ENCODE measurements at places on chromosomes 16 and 17.

DNA sequence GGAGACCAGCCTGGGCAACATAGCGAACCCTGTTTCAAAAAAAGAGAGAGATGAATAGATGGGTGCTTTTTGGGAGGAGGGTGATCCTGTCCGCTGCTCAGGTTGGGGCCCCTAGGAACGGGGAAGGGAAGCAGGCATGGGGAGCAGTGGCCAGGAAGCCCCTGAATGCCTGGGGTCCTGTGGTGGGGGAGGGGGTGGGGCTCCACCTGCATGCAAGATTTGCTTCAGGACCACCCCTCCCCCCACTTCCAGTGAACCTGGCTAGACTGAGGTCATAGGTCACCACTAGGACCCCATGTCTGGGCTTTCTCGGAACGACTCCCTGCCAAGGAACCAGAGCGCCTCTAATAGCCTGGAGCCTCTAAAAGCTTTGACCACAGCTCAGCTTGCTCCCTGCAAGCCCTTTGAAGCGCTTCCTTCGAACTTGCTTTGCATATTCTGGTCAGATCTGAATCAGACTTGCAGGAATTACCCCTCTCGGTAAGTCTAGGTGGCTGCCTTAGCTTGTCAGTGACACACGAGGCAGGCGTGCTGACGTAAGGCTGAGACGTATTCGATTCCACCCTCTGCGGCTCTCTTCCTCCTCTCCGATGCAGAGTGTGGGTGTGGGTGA is 3.7 kb downstream of the SOCS3 start:
- DNase-seq, result peak; percentile 93

DNA sequence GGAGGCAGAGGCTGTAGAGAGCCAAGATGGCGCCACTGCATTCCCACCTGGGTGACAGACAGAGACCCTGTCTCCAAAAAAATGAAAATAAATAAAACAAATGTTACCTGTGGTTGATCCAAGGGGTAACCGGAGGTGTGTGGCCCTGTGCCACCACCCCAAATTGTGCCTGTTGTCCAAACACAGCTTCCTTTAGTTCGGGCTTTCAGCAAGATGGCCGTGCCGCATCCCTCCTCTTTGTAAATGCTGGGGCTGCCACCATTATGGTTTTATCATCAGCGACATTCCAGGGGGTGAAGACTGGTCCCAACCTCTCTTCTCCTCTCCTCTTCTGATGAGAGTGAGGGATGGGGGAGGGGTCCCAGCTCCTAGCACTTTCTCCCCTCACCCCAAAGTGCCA is at the start of gene C16orf92:
TSS of gene C16orf92 (plus strand) at position 312 of the 400 bp plus-strand sequence. CDS start 143 bp downstream, outside the sequence.
- no peak for DNase-seq

DNA sequence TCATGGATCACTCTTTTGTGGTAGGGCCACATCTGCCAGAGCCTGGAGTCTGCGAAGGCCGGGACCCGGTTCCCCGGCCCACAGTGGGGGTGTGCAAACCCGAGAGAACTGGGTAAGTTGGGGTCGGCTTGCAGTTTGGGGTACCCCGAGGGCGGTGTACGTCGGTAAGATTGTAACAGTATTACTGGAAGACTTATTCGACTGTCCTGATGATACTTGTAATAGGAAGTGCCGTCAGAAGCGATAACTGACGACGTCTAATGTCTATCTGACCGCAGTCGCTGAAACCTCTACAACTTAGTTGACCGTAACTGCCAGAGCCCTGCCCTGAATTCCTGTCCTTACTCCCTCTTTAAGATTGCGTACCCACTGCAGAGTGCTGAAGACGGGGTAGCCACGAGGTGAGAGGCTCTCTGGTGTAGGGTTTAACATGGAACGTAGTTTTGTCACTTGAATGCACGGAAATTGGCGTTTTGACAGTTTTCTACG is 24.0 kb downstream of the TRPV2 start:
- DNase-seq, result no peak

GRCh38 chr16:60646631-60647030 is 1389.6 kb downstream of the CDH8 start:
- no peak for DNase-seq

GRCh38 chr17:77736721-77737120 is 221.8 kb upstream of the TNRC6C start:
- DNase-seq, result no peak

DNA sequence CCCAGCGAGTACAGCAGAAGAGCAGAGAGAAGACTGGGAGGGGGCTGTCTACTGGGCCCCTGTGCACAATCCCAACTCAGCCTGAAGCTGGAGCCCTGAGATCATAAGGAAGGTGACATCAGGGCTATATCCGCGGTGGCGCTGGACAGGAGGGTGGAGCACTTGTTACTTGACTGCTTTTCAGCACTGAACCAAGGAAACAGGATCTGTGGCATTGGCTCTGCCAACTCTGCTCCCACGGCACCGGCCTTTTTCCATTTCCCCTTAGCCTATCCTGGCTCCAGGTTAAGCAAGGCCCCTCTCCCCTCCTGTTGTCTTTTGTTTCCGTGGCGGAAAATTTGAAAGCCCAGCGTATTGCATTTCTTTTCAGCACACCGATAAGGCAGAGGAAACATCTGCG is 125.0 kb upstream of the IRX3 start:
- no peak for DNase-seq

GRCh38 chr16:78715106-78715505 is 615.7 kb downstream of the WWOX start:
- DNase-seq, result no peak

- DNase-seq, result peak; percentile 86
These were observed 10.5 kb upstream of the ITGAD start for GRCh38 chr16:31382485-31383161.

GRCh38 chr17:1275962-1276736 is 3.3 kb upstream of the TRARG1 start:
- peak; percentile 86 for DNase-seq

DNA sequence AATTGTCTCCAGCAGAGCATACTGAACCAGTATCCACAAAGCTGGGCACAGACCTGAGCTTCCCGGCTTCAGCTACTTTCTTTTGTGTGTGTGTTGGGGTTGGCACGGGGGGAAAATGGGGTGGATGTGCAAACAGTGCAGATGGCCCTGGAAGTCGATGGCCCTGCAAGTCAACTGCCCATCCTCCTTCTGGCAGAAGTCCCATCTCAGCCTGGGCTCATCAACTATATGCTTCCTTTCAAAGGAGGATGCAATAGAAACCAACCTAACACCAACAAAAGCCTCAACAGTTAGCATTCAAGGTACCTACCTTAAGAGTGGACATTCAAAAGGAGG is 55.7 kb downstream of the SOX9 start:
- DNase-seq, result no peak

DNA sequence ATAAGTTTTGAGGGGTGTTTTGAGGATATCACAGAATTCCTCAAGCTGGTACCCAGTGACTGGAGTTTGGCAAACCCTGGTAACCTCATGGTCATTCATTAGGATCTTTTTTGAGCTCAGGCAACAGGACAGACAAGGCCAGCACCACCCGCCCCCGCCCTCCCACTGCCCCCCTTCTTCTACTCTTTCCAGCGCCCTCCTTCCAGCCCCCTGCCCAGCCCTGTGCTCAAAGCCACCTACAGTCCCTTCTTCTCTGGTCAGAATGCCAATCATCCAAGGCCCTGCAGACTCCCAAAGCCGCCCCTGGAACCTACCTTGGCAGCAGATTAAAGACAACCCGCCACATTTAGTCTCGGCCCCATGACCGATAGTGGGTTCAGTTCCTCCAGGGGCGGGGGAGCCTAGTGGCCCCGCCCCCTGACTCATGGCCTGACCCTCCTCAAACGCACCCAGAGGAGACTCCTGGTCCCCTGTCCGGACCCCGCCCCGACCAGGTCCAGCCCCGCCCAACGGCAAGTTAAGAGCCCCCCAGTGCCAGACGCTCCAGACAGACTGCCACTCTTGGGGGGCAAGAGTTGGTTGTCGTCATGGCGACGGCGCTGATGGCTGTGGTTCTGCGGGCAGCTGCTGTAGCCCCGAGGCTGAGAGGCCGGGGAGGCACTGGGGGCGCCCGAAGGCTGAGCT is at the start of gene NAGS:
TSS of gene NAGS (plus strand) at position 546 of the 684 bp plus-strand sequence. CDS start at position 588, 42 bp downstream.
- no peak for DNase-seq

DNA sequence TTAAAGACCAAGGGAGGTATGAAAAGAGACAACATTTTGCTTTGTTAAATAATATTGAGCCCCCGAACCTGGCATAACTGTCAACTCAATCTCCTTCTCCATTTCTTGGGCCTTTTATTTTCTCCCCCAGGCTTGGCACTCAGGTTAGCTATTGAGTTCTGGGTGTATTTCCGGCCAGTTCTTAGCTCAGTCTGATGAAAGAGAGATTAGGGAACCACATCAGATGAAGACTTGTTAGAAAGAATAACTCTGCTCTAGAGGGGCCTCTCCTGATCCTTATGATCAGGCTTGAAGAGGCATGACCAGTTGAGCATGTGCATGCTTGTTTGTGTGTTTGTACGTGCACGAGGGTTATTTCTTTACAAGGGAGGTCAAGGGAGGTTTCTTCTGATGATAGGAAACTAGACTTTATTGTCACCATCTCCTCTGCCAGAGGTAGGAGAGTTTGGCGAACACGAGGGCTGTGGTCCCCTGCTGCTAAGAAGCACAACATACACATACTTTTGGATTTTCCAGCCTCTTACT is 29.2 kb upstream of the HS3ST2 start:
- no peak for DNase-seq

- DNase-seq, result no peak
These were observed 318 bp upstream of the RBL2 start for GRCh38 chr16:53433930-53434376.

DNA sequence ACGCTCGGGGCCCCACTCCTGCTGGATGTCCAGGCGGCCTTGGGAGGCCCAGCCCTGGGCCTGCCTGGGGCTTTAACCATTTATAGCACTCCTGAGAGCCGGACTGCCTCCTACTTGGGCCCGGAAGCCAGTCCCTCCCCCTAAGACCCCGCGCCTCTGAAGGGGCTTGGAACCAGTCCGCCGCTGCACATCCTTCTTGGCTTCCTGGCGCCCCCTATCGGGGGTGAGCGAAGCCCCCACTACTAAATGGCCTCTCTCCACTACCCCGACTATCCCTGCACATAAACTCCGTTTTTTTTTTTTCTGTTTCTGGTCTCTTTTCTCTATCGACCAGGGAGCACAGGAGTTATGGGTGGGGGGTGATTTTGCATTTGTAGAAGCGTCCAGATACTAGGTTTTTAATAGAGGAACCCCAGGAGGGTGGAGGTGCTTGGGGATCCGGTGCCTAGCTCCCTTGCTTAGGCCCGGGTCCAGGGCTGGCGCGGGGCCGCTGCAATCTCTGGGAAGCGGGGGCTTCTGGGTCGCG is 633 bp upstream of the NOL3 start:
- peak; percentile 63 for DNase-seq

DNA sequence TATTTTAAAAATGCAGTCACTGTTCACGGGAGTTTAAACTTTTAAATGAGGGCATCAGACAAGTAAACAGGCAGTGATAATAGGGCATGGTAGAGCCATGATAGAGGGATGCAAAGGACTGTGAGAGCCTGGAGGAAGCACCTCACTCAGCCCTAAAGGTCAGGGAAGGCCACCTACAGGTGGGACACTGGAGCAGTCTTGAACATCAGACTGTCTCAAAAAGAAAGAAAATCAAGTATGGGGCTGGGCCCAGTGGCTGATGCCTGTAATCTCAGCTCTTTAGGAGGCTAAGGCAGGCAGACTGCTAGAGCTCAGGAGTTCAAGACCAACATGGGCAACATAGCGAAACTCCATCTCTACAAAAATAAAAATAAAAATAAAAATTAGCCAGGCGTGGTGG is 31.0 kb upstream of the DHRS7B start:
- no peak for DNase-seq

DNA sequence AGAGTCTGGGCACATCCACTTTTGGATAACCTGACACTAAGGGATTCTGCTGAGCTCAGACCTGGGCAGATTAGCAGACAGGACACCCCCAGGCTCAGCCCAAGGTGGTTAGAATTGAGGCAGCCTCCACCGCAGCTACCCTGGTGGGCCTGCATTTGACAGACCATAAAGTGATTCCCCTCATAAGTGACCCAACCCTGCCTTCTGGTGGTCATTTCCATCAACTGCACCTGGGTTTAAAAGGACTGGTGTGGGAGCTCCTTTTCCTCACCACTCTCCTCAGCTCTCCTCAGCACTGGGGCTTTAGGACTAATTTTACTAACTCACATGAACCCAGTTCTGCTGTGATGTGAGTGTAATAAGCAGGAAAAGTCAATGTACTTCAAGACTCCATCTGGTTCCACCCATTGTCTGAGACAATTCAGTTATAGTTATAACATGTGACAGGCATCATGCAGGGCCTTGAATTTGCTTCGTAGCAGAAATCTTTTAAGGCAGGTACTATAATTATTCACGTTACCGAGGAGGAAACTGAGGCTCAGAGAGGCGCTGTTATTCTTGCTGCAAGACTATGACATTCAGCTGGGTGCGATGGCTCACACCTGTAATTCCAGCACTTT is 42.5 kb downstream of the MYH3 start:
- DNase-seq, result peak; percentile 71

DNA sequence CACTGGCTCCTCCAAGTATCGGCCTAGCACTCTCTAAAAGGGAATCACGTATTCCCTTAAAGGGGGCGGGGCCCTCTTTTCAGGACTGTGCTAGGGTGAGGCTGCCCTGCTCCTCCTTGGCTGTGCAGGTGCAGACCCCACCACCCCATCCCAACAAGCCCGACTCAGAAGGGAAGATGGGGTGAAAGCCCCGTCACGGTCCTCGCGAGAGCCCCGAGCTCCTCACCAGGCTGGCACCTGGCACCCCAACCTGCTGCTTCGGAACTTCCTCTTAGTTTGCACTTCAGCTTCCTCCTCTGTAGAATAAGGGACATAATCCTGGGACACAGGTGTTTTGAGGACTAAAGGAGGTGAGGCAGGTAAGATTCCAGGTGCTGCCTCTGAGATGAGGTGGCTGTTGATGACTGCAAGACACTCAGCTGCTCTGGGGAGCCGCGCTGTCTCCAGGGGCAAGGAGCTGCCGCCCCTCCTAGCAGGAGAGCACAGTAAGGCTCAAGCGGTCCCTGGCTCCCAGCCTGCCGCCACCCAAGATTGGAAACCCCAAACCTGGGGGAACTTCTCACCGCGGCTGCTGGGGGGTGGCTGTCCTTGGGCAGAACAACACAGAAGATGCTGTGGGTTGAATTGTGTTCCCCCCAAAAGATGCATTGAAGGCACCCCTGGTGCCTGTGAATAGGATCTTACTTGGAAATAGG is 88.8 kb downstream of the MGAT5B start:
- DNase-seq, result no peak

- DNase-seq, result peak; percentile 81
These were observed 9.2 kb upstream of the CCL22 start for GRCh38 chr16:57349212-57350031.

GRCh38 chr16:88451586-88452481 is 1.2 kb upstream of the ZFPM1 start:
- DNase-seq, result no peak

DNA sequence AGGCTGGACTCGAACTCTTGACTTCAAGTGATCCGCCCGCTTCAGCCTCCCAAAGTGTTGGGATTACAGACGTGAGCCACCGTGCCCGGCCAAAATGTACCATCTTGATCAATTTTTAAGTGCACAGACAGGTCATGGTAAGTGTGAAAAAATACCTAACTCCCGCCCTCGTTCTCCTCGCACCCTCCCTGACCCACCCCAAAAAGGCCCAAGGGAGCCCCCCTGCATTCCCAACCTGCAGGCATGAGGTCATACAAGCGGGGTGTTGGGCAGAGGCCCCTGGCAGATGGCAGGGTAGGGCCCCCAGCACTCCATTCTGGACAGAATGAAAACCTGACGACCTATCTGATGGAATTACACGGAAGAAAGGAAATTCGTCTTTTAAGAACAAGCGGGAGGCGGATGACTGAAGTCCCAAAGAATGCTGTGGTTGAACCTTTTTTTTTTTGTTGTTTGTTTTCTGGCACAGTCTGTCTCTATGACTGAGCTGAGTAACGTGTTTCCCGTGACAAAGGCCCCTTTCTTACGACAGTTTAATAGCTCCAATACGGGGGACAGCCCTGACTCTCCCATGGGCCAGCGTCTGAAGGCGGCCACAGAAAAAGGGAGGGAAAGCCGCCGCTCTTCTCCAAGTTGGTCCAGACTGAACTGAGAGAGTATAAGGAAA is 376.4 kb downstream of the SLC39A11 start:
- DNase-seq, result no peak

Measured in GM13976 (cell line).